Fibroblast of the aortic adventitia (primary cell): ENCODE measurements at places on chromosomes 1 and 21. TPM values are rescaled to one million over a fixed set of nuclear protein-coding genes. Genes with fewer than 3 reads are reported as not detected.

DNA sequence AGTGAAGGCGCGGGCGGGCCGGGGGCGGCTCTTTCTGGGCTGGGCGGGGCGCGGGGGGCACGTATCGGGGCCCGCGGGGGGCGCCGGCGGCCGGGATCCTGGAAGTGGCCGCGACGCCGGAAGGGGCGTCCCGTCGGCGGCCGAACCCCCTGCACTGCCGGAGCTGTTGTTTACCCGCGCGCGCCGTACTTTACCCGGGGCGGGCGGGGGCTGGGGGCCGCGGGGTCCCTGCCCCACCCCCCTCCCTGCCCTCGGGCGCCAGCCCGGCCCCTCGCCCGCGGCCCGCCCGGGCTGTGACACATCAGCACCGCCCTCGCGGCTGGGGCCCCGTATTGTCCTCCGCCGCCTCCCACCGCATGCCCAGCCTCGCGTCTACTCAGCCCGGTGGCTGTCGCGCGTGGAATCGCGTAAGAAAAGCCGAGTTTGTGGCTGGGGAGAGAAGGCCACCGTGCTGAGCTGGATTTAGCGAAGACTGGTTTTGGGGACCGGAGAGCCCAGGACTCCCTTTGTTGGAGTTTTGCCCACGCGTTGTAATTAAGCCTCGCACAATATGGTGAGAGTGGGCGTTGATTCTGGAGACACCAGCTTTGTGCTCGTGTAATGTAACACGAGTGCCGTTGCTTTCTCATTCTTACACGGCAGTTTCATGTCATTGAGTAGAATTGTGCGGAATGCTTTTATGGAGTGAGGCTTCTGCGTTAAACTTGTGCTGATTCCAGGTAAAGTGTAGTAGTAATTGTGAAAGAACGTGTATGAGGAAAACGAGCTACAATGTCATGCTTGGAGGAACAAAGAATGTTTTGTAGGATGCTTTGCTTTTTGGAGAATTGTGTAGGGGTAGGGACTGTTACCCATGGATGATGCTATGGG is 559 bp downstream of the BACH1 start:
- DNase-seq, result peak; percentile 69

DNA sequence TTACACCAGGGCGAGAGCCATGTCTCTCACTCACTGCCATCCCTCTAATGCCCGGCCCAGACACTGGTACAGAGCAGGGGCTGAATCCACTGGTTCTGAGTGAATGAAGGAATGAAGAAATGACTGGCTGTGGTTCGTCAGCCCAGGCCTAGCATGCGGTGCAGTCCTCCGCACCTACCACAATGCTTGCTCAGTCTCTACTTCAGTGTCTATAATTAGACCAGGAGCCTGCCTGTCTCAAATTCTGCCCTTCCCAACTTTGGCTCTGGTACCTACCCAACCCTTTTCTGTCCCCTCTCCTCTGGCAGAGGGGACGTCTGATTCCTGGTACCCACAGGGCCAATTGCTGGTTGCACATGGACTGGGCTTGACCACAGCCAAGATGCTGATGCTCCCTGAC is 118.2 kb upstream of the GRIK3 start:
- DNase-seq, result no peak

- DNase-seq, result no peak
Observed at GRCh38 chr1:37764888-37765441, at the start of gene EPHA10. EPHA10 (minus strand) TSS chr1:37765120; CDS start chr1:37765066, 54 bp downstream.

DNA sequence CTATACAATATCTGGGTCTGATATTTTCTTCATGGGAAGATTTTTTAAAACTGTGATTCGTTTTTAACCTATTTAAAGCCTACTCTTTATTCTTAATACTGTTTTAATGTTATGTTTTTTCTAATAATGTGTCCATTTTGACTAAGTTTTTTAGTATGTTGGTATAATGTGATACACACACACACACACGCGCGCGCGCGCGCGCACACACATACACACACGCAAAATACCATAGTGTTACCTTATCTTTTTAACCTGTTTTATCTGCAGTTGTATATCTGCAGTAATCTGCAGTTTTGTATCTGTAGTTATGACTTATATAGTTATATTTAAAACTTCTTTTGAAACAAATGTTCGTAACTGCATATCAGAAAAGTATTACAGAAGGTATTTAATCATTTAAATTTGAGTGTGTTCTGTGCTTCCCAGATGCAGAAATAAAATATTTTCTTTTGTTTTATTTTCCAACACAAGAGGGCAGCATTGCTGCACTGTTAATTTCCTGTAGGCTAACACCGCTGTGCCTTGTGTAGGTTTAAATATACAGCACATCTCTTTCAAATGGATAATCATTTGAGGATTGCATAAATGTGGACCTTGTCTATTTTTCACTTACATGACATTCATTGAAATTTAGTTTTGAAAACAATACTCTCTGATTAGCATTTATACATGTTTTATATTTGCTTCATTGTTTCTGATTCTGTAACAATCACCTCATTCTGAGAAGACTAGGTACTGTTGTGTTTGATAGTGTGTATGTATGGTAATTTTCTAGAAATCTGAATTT is 166.1 kb downstream of the PDE4B start:
- peak; percentile 68 for DNase-seq

DNA sequence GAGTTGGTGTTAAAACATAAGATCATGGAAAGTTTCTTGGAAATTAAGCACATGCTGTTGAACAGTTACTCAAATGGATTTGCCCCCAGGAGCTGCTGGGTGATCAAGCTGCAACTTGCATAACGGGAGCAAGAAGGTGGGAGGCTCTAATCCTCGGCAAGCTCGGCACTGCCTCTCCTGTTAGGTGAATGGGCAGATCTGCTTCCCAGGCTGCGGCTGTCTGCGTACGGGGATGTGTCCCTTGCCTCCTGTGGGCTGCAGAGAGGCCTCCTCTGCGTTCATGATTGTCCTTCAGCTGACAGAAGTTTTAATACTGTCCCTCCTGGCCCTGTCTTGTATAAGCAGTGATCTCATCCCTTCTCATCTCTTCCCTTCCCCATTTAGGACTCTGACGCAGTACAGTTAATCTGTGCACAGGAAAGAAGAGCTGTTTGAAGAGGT is 36.7 kb downstream of the ATP1A1 start:
- peak; percentile 16 for DNase-seq

GRCh38 chr1:39220891-39221870 is 16.7 kb downstream of the MACF1 start:
- no peak for DNase-seq

Gene C1orf94
- total RNA-seq, result not detected in 2 replicates

Gene CLDN19
- not detected in 2 replicates for total RNA-seq

Gene NGF
- 2.9 and 20.2 TPM in 2 replicates for total RNA-seq

Gene TCP10L
- 0.45 TPM in 1 of 2 replicates, not detected in the other for total RNA-seq
